ENCODE measurements at places on chromosomes 1 and 21.

- DNase-seq, result no peak
These were observed 35.6 kb upstream of the ADGRL4 start for GRCh38 chr1:79042117-79042516.

GRCh38 chr1:235093696-235094592 is 34.7 kb downstream of the TOMM20 start:
- DNase-seq, result peak; percentile 87

DNA sequence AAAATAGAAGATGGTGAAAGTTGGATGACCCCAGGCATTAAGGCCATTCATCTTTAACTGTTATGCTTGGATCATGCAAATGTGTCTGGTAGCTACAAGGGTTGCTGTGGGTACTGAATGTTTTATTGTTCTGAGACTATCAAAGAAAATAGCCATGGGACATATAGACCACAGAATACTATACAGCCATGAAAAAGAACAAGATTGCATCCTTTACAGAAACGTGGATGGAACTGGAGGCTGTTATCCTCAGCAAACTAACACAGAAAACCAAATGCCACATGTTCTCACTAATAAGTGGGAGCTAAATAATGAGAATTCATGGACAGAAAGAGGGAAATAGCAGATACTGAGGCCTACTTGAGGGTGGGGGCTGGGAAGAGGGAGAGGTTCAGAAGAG is 249.0 kb downstream of the LTN1 start:
- DNase-seq, result no peak

DNA sequence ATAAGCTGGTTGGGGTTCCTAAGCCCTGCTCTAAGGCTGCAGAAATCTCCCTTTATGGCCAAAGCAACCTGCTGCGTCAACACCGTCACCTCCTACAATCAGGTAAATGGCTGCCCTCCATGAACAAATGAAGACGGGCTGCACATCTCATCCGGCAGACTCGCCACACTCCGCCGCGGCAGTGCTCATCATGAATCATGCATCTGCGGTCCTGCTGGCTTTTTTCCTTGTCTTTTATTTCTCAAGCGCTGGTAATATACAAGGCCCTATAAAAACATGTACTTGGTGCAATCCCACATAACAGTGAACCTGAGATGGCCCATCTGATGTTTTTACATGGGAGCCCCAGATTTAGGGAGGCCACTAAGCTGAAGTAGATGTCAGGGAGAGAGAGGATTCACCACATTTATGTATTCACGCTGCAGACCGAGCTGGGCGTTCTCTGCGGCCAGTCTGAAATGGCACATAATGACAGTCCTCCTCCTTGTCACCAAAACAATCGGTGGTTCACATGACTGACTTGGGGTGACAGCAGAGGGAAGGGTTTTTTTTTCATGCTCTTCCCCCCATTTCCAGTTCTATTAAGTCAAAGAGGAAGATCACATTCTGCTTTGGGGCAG is 91.6 kb downstream of the KAZN start:
- no peak for DNase-seq

DNA sequence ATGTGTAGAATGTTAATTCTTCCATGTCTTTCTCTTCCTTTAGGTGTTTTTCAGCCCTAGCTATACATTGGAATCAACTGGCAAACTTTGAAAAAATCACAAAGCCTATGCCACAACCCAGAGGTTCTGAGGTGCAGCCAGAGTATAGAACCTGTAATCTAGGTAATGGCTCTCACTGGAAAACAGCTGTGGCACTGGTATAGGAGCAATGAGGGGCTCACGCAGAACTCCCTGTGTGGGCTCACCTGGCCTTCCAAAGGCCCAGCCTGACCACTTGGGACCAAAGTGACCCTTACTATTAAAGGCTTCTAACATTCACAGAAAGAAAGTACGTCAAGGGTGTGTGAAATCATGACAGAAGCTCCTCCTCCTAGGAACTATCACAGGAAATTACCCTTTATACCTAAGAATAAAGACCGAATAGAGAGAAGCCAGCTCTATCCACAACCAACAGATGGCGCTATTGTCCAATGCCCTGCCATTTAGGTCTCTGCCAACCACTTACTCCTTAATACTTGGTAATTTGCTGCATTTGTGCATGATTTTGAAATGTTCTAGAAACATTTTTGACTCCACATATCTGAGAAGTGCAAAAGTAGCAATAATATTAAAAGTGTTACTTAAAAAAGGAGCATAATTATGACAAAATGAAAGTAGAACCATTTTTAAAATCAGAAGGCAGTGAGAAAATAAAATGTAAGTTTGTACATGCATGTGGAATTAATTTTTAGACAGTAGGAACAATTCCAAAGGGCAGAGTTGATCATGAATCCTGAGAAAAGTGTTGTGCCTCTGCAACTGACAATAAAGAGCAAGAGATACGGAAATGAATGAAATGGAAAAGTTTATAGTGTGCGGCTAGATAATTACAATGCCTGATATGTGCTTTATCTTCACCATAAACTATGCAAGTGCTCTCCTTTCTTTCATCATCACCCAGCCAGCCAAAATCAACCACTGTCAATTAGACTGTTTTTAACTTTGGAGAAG is 93.1 kb upstream of the HAO2 start:
- DNase-seq, result peak; percentile 8

All from stimulated activated CD4-positive, alpha-beta T cell treated with anti-CD3 and anti-CD28 coated beads, Interleukin-4, amount 100 ng/mL, for 1 hour (primary cell).